Type B pancreatic cell (in vitro differentiated cells): ENCODE measurements at places on chromosomes 12 and 14. TPM values are rescaled to one million over a fixed set of nuclear protein-coding genes. Genes with fewer than 3 reads are reported as not detected.

DNA sequence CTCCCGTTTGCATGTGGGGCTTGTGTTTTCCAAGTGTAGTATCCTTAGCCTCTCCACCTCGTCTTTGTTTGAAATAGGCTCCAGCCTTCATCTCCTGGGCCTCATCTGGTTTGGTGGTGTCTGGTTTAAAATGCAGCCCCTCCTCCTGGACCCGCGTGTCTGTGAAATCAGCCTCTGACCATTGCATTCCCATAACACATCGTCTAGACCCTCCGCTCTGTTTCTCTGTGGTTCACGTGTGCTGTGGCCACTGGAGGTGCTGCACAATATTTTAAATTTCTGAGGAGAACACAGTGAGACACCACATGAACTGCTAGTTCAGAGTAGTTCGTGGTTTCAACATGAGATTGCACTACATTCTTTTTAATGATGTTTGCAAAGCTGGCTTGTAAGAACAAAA, 35.6 kb downstream of the UBE3B start:
- H3K4me3 ChIP-seq = no peak overlapping the region
- H3K4me1 ChIP-seq = no peaks in the 10 kb centered on the region
- H3K27ac ChIP-seq = no peak overlapping the region
- no peak for DNase-seq
- peaks cover 17% of the 10 kb centered on the region for H3K36me3 ChIP-seq
- no peaks in the 10 kb centered on the region for H3K27me3 ChIP-seq

DNA sequence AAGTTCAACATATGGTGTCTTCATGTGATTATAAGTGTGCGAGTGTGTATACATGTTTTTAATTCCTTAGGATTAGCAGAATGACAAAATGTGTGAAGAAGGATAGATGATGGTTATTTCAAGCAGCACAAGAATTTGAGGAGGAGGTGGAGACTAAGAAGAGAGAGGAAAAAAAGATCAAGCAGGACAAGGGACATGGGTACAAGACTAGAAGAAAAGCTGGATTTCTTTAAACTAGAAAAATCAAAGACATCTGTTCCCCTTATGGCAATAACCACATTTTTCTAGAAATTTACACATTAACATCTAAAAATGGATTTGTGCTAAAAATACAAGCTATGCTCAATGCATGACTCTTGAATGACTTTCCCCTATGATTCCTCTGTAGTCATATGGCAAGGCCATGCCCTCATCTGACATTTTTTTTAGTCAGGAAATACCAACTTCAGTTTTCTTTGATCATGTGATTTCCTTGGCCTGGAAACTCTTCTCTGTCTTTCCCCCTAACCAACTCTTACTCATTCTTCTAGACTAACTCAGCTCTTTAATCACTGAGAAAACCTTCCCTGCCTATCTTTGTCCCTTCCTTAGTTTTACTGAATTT, 435.8 kb downstream of the NRXN3 start:
- no peak overlapping the region for H3K27ac ChIP-seq
- no peak for DNase-seq
- no peaks in the 10 kb centered on the region for H3K4me1 ChIP-seq
- peaks cover 9% of the 10 kb centered on the region for H3K27me3 ChIP-seq
- H3K4me3 ChIP-seq = no peak overlapping the region

DNA sequence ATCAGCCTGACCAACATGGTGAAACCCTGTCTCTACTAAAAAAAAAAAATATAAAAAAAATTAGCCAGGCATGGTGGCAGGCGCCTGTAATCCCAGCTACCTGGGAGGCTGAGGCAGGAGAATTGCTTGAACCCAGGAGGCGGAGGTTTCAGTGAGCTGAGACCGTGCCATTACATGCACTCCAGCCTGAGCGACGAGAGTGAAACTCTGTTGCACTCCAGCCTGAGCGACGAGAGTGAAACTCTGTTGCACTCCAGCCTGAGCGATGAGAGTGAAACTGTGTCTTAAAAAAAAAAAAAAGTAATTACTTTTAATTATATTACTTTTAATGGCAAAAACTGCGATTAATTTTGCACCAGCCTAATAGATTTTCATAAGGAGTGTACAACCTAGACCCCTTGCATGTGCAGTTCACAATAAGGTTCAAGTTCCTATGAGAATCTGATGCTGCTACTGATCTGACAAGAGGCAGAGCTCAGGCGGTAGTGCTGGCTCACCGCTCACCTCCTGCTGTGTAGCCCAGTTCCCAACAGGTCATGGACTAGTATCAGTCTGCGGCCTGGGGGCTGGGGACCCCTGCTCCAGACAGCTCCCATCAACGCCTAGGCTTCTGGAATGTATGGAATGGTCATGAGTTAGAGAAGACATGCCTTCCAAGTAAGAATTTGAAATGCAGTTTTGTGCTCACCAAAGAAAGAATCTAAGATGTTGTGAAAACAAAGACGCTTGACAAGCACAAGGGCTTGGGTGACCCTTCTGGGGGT, 10.1 kb downstream of the LTB4R start:
- DNase-seq = no peak
- no peak overlapping the region for H3K27ac ChIP-seq
- H3K4me1 ChIP-seq = peaks cover 8% of the 10 kb centered on the region
- H3K36me3 ChIP-seq = no peaks in the 10 kb centered on the region
- peaks cover 54% of the 10 kb centered on the region for H3K27me3 ChIP-seq

- H3K4me1 ChIP-seq = peaks cover 24% of the 10 kb centered on the region
- peak overlapping the region; percentile 6 for H3K27ac ChIP-seq
- no peak overlapping the region for H3K4me3 ChIP-seq
- no peaks in the 10 kb centered on the region for H3K36me3 ChIP-seq
These were observed 1554.5 kb upstream of the FLRT2 start for GRCh38 chr14:83975435-83975834.

DNA sequence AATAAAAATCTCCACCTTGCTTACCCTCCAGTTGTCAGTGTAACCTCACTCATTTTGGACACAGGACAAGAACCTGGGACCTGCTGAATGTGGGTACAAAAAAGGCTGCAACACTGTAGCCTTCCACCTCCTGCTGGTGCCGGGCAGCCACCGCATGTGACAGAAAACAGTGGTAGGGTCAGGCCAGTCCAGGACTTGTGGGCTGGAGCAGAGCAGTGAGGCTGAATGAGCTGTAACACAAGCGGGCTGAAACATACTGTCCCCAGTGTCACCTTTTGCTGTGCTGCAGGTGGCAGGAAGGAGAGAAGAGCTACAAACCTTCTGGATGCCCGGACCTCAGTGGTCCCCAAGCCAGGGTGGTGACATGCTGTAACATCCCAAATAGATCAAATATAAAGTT, 465.4 kb upstream of the FOXG1 start:
- H3K27me3 ChIP-seq = no peaks in the 10 kb centered on the region
- H3K27ac ChIP-seq = no peak overlapping the region
- H3K36me3 ChIP-seq = no peaks in the 10 kb centered on the region

GRCh38 chr12:12534166-12534866, 28.3 kb downstream of the DUSP16 start:
- H3K27me3 ChIP-seq = no peaks in the 10 kb centered on the region
- peaks cover 13% of the 10 kb centered on the region for H3K4me1 ChIP-seq
- peak overlapping the region; percentile 54 for H3K4me3 ChIP-seq
- H3K36me3 ChIP-seq = peaks cover 31% of the 10 kb centered on the region
- no peak for DNase-seq

DNA sequence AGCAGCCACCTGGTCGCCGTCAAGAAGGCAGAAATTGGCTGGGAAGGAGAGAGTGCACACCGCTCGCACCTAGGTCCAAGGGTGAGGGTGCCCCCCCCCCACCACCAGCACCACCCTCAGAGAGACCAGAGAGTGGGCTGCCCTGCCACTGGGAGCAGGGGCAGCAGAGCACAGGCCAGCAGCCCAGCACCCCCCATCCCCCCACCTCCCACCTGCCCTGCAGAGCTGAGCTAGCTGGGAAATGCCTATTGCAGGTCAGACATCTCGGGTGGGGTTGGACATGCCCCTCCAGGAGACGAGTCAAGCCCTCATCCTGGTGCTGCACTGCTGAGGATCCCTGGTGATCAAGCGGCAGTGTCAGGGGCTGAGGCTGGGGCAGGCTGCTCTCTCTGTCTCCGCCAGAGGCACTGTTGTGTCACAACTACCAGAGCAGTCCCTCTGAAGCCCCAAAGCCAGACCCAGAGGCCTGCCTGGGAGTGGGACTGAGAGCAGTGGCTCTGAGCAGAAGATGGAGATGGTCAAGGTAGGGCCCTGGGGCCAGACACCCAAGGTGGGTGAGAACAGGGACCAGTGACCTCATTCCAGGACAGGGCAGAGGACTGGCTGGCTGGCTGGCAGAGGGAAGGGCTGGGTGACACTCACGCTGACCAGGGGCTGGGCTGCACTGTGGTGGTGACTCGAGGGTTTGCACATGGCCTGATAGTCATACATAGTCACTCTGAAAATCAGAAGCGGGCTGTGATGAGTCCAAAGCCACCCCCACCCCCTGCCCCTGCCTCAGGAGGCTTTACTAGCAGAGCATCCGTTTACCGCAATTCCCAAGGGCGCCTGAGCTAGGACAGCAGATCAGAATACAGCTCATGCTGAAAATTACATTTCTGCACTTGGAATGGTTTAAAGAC, 19.7 kb upstream of the LRTM2 start:
- no peaks in the 10 kb centered on the region for H3K36me3 ChIP-seq
- peaks cover 9% of the 10 kb centered on the region for H3K4me1 ChIP-seq
- no peak overlapping the region for H3K27ac ChIP-seq
- peak; percentile 62 for DNase-seq

DNA sequence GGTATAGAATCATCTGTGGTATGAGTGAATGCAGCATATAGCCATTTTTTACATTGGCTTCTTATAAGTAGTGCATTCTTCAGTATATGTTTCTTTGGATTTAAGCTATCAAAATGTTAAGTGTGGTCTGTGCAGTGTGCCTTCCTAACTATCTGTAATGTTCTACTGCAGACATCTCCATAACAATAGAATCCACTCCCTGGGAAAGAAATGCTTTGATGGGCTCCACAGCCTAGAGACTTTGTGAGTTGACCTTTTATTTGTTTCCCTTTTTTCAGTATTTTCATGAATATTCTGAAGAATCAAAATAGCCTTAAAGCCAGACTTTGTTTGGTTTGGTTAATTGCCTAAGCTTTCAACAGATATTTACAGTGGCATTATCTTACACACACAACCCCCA, 107.2 kb downstream of the ZFC3H1 start:
- DNase-seq = no peak
- H3K36me3 ChIP-seq = no peaks in the 10 kb centered on the region
- no peak overlapping the region for H3K4me3 ChIP-seq
- peaks cover under 1% of the 10 kb centered on the region for H3K4me1 ChIP-seq
- H3K27ac ChIP-seq = no peak overlapping the region

- no peaks in the 10 kb centered on the region for H3K4me1 ChIP-seq
- no peak overlapping the region for H3K4me3 ChIP-seq
- H3K27me3 ChIP-seq = peaks cover 45% of the 10 kb centered on the region
- H3K27ac ChIP-seq = no peak overlapping the region
These were observed 6.0 kb upstream of the KCNH5 start for GRCh38 chr14:63051301-63051700.

GRCh38 chr12:43095669-43096280, 456.2 kb downstream of the ADAMTS20 start:
- no peak overlapping the region for H3K27ac ChIP-seq
- no peaks in the 10 kb centered on the region for H3K36me3 ChIP-seq
- H3K4me3 ChIP-seq = no peak overlapping the region
- H3K4me1 ChIP-seq = peaks cover 9% of the 10 kb centered on the region

GRCh38 chr14:101255765-101256125, 305.6 kb upstream of the DIO3 start:
- peaks cover 9% of the 10 kb centered on the region for H3K4me1 ChIP-seq
- H3K27me3 ChIP-seq = peaks cover 18% of the 10 kb centered on the region
- no peak overlapping the region for H3K27ac ChIP-seq
- no peaks in the 10 kb centered on the region for H3K36me3 ChIP-seq
- no peak overlapping the region for H3K4me3 ChIP-seq

DNA sequence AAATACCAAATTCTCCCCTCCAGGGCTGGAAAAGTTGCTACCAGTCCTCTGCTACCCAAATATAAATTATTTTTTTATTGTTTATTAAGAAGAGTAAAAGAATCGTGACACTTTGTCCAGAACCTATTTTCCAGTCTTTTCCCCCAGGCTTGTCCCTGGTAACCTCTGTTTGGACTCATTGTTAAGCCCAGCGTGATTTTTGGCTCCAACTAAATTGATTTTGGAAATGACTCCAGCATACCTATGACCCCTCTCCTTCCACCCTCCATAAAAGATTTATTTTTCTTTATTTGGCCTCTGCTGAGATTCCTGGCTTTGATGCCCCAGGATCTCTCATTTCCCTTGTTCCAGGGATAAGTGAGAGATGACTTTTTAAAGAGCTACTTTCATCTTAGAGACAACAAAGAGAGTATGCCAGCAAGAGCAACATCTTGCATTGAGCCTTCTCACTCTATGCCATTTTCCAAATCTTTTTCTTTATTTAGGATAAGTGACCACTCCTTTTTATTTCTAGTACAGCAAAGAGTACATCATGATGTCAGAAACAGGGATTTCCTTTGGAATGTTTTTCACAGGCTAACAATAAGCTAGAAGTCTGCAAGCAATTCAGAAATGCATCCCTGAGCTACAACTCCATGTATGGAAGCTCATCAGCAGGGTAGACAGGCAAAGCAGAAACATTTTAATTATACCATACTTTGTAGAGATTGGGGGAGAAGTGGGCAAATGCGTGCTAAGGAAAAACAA, 75.8 kb downstream of the DAD1 start:
- H3K4me1 ChIP-seq = peaks cover 78% of the 10 kb centered on the region
- peaks cover 2% of the 10 kb centered on the region for H3K27me3 ChIP-seq
- H3K27ac ChIP-seq = peak overlapping the region; percentile 9
- no peak for DNase-seq

- H3K4me3 ChIP-seq = no peak overlapping the region
- peaks cover 5% of the 10 kb centered on the region for H3K4me1 ChIP-seq
- no peaks in the 10 kb centered on the region for H3K36me3 ChIP-seq
- no peak for DNase-seq
- H3K27ac ChIP-seq = no peak overlapping the region
- no peaks in the 10 kb centered on the region for H3K27me3 ChIP-seq
These were observed 22.6 kb downstream of the INSM2 start for GRCh38 chr14:35556548-35556947.

DNA sequence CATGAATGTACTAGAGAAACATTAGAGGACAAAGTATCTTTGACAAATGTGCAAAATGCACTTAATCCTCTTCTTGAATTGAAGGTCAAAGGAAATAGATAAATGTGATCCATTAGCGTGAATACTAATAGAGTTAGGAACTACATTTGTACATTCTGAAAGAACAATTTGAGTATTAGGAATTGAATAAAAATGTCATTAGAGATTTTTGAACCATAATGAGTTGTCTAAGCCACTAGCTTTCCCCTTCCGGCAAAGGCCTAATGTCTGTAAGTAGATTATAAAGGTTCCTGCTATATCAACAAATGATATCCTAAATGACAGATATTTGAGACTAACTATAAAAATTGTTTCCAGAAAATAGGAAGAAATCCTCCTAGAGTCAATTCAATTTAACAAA, 59.8 kb downstream of the KIF21A start:
- H3K27me3 ChIP-seq = no peaks in the 10 kb centered on the region
- no peaks in the 10 kb centered on the region for H3K36me3 ChIP-seq
- H3K4me1 ChIP-seq = no peaks in the 10 kb centered on the region
- DNase-seq = no peak
- H3K27ac ChIP-seq = no peak overlapping the region
- H3K4me3 ChIP-seq = no peak overlapping the region

Gene SALL2
- total RNA-seq = 16.2 and 75.8 TPM in 2 replicates

Gene KRT79
- not detected in 2 replicates for total RNA-seq

Gene CARMIL3
- total RNA-seq = 2.5 and 2.8 TPM in 2 replicates

Gene B4GALNT1
- total RNA-seq = 0.64 and 5.9 TPM in 2 replicates

Gene NOPCHAP1
- total RNA-seq = 15.6 and 20.1 TPM in 2 replicates

Gene TAC3
- total RNA-seq = 2.9 and 3.1 TPM in 2 replicates

Gene TMEM233
- not detected in 2 replicates for total RNA-seq

Gene STAC3
- 1.6 and 4.8 TPM in 2 replicates for total RNA-seq

Gene RHNO1
- 46.8 and 51.7 TPM in 2 replicates for total RNA-seq

Gene TAMALIN
- total RNA-seq = 4.2 and 16.5 TPM in 2 replicates

Gene P2RX7
- total RNA-seq = 1.9 TPM in 1 of 2 replicates, not detected in the other

Gene ARHGAP9
- 0.52 and 1.8 TPM in 2 replicates for total RNA-seq

Gene RNASE13
- total RNA-seq = not detected in 2 replicates
